ENCODE measurements at places on chromosomes 7 and 10.

DNA sequence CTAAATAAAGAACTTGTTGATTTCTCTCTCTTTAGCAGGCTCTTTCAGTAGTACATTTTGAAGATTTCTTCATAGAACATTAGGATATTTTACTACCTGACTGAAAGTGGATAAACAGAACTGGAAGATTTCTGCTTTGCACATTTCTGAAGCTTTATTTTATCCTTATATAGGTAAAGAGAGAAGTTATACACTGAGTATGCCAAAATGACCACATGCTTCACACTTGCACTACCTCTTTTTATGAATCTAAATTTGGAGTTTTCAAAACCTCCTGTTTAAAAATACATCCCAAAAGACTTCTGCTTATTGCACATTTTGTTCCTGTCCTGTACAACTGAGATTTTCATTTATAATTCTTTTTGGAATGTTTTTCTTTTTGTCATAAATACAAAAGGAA is 197.4 kb upstream of the PRPS1L1 start:
- DNase-seq = no peak

DNA sequence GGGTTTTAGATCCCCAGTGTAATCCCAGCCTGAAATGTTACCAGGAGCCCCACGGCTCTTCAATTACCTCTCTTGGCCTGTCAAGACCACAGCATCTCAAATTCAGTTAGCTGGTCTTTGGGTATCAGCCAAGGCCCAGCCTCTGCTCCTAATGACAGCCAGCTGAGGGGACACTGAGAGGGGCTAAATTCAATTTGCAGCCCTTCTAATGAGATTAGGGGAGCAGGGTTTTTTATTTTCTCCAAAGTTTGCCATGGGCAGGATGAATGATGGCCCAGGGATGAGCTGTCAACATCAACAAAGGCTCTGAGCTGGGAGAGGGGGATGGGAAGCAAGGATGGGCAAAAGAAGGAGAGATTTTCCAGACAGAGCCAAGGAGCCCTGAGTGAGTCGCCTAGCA is 116.8 kb upstream of the TBX20 start:
- no peak for DNase-seq

GRCh38 chr7:148967032-148967372 is 61.3 kb downstream of the PDIA4 start:
- DNase-seq = no peak

- no peak for DNase-seq
These were observed 30.1 kb downstream of the CRTAC1 start for GRCh38 chr10:98000346-98000745.

- no peak for DNase-seq
These were observed 32.6 kb upstream of the AGMO start for GRCh38 chr7:15594461-15594860.

GRCh38 chr7:116209561-116210070 is 723 bp upstream of the TES start:
- no peak for DNase-seq

GRCh38 chr10:62058896-62059216 is 157.4 kb downstream of the ARID5B start:
- DNase-seq = no peak

DNA sequence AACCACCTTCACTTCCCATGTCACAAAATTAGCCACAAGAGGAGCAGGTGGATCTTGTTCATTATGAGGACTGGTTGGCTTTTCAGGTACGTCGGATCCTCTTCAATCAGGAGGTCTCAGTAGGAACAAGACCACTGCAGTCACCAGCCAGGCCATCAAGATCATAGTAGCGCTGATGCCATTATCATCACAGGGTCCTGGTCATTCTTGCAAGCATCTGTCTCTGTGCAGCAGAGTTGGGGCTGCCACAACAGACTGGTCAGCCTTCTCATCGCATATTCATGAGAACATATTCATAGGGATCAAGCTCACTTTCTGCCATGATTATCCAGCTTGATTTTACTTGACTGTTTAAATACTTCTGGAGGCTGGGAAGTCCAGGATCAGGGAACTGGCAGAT is 67.1 kb downstream of the ADCYAP1R1 start:
- DNase-seq = no peak

DNA sequence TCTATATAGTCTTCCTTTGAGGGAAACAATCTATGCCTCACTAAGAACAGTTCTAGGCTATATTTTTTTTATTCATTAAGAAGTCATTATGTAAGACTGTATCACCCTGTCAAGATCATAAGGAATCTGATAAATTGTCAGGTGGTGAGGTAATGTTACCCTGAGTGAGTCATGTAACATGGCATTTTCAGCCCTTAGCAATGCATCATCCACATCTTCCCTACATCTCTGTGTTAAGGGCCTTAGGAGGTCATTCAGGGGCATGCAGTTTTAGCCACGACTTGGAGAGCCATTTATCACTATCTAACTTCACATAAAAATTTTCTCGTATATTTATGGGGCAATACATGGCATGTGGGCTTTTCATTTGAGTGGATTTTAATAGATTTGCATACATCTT is 924.5 kb upstream of the MBL2 start:
- no peak for DNase-seq

DNA sequence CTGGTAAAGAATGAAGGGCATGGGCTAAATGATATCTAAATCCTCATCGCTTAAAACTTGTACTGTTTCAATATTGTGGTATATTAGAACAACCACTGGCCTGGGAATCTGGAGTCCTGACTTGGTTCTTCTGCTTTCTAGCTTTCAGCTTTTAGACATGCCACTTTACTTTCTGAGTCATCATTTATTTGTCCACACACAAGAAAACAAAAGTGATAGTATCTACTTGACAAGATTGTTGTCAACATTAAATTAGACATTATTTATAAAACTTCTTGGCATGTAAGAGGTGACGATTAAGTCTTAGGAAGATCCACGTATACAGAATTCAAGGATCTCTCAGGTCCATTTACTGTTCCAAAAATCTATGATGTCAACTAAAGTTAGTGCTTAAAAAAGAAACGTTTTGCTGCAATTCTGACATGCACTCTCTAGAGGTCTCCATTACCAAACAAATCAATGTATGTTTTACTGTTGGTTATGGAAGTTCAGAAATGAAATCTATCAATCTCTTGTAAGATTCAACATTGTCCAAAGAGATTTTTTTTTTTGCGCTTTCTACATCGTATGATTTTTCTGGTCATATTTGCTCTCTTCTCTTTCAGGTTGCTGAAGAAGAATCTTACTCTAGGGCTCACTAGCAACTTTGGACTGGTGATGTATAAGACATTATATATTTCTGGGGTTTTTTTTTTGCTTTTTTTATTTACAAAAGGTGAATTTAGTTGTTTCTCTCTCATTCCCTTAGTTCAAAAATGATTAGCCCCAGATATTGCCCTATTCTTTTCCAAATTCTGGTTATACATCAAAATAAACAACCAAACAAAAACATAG is 53.6 kb upstream of the DYNC1I1 start:
- peak; percentile 45 for DNase-seq

DNA sequence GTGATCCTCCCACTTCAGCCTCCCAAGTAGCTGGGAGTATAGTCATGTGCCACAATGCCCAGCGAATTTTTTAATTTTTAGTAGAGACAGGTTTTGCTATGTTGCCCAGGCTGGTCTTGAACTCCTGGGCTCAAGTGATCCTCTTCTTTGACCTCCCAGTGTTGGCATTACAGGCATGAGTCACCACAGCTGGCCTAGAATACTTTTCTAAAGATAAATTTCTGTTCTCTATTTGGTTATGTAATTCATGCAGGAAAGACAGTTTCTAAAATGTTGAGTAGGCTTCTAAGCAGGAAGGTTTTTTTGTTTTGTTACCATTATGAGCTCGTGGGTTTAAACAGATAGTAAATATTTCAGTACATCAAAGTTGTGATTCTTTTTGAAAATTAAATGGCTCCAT is 5.0 kb downstream of the RBAK start:
- DNase-seq = no peak

Measured in fibroblast of pulmonary artery (primary cell).